ENCODE measurements at places on chromosomes 7 and 10.

- no peak for DNase-seq
These were observed 868 bp downstream of the RFC2 start for GRCh38 chr7:74253331-74253730.

- DNase-seq: no peak
These were observed 436.8 kb upstream of the C7orf33 start for GRCh38 chr7:148153616-148154284.

GRCh38 chr7:4879396-4880081 is 4.0 kb downstream of the RADIL start:
- DNase-seq: no peak

GRCh38 chr10:70674560-70675495 is 2.5 kb downstream of the ADAMTS14 start:
- DNase-seq: no peak

DNA sequence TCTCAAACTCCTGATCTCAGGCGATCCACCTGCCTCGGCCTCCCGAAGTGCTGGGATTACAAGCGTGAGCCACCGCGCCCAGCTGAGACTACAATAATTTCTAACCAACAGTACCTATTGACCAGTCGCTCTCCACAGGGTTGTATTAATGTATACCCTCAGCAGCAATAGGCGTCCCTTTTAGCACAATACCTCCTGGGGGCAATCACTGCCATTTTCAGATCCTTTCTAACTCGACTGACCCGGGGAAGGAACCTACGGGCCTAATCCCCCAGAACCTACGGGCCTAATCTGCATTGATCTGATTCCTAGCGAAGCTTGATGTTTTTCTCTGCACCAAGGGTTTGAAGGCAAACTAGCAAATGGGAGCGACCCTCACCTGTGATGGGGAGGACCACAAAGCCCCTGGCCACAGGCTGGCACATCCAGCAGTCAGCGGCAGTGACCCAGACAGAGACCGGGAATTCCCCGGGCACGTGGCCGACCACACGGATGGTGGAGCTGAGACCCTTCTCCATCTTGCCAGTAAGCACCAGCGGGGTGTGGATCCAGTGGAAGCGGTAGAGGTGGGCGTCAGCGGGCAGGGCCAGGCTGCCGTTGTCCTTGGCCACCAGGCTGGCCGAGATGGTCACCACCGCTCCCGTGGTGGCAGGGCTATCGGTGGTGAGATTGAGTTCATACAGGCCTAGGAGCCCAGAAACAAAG is 6.9 kb downstream of the TMEM130 start:
- DNase-seq: no peak

DNA sequence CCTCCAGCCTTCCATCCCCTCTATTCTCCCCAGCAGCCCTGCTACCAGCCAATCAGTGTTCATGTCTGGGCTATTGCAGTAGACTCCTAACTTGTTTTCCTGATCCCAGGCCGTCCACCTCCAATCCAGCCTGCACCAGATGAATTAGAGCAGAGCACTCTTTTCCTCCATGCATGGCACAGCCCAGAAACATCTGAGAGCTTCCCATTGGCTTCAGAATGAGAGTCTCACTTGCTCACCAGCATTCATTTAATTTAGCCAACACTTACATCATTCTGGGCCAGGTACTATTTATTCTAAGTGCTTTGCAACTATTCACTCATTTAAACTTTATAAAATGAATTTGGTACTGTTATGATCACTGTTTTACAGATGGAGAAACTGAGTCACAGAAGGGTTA is 51.4 kb upstream of the DUSP5 start:
- no peak for DNase-seq

DNA sequence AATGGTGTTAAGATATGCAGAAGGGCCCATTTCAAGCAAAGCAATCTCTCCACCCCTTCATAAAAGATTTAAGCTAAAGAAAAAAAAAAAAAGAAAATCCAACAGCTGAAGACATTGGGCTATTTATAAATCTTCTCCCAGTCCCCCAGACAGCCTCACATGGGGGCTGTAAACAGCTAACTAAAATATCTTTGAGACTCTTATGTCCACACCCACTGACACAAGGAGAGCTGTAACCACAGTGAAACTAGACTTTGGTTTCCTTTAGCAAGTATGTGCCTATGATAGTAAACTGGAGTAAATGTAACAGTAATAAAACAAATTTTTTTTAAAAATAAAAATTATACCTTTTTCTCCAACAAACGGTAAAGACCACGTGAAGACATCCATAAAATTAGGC is 28.6 kb downstream of the PPP3CB start:
- DNase-seq: peak; percentile 51

DNA sequence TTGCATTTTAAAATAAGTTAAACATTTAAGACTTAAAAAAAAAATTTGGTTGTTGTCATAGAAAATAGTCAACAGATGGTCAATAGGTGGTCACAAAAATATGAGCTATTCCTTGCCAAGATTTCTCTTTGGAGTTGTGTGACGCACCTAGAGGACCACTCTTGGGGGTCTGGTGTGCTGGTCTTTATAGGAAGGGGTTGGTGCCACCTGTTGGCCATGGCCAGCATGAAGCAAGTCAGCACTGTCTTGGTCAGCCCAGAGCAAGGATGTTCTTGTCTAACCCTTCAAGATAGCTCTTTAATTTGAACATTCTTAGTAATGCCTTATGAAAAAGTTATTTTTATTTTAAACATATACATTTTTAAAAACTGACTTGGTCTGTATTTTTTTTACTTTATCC is 267.9 kb upstream of the CNTNAP2 start:
- DNase-seq: peak; percentile 31

- DNase-seq: no peak
These were observed 157.9 kb downstream of the NXPH1 start for GRCh38 chr7:8591289-8591688.

DNA sequence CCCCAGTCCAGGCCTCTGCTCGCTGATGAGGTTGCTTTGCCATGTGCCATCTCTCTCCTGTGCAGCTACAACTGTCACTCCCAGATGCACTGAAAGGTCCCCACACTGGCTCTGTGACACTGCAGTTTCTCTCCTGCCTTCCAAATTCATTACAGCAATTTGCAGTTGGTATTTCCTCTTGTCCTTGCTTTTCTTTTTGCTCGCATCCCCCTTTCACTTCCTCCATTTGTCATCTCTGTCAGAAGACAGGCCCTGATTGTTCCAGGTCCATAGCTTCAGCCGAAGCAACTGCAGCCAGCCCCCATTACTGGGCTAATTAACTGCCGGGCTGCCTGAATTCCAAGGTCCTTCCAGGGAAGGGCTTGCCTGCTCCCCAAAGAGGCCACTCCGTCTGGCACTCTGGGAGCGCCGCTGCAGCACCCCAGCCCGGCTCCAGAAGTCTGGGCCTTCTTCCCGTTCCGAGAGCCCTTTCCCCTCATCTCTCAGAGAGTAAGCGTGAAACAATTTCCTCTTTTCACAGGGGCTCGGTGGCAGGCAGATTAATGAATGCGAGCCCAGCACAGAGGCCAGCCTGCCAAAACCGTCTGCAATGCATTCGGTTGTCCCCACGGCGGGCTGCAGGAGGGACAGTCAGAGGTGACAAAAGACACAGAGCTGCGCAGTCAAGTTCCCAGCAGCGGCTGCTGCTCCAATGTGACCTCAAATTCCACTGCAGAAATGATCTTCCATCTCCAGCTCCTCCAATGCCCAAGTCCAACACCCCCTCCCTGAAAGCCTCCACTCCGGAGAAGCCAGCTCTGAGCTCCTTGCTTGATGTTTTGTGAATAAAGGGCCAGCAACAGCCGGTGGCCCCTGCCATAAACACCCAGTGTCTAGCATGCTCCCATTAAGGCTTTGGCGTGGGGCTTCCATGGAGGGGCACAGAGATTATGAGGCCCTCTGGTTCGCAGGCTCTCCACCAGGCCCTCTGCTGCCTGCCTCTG is 279.4 kb upstream of the HABP2 start:
- peak; percentile 75 for DNase-seq

- DNase-seq: no peak
These were observed 19.4 kb downstream of the LAT2 start for GRCh38 chr7:74228951-74229900.

- DNase-seq: peak; percentile 53
These were observed 333 bp downstream of the SMNDC1 start for GRCh38 chr10:110304394-110304779.

DNA sequence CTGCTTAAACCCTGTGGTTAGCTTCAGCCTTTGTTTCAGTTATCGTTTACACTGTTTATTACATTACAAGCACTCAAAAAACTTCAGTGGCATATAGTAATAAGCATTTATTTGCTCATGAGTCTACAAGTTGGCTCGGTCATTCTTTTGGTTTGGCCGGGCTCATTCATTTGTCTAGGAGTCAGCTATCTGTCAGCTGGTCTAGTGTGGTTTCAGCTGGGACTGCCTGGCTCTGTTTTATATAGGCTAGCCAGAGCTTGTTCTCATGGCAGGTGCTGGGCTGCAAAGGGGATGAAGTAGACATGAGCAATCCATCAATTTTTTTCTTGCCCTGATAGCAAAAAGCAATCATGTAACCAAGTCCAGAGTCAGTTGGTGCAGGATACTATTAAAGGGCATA is 103.6 kb downstream of the MKLN1 start:
- DNase-seq: no peak

DNA sequence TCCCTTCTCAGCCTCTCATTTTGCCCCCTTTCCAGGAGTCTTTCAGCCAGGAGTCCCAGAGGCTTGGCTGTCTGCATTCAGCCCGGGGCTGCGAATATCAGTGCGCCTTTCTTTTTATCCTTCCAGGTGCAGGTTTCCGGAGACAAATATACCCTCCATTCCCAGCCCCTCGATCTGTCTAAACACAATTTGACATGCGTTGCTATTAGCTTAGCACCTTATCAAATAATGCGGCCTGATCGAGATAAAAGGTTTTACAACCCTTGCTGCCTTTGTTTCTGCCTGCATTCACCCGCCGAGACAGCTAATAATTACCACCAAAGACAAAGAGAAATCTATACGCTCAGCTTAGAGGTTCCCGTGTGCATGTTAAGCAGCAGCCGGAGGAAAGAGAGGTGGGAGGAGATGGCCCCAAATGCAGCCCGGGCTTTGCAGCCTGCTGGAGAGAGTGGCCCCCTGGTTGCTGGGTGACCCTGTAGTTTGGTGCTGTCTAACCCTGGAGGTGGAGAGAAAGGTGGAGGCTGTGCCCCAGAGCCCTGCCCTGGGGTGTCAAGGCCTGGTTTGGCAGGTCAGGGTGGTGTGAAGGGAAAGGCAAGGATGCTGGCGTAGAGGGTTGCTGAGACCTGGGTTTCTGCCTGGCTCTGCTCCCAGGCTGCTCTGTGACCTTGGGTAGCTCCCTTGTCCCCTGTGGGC is 185.3 kb downstream of the RPS24 start:
- no peak for DNase-seq

- DNase-seq: peak; percentile 88
These were observed 91.9 kb upstream of the JAZF1 start for GRCh38 chr7:28272461-28272877.

DNA sequence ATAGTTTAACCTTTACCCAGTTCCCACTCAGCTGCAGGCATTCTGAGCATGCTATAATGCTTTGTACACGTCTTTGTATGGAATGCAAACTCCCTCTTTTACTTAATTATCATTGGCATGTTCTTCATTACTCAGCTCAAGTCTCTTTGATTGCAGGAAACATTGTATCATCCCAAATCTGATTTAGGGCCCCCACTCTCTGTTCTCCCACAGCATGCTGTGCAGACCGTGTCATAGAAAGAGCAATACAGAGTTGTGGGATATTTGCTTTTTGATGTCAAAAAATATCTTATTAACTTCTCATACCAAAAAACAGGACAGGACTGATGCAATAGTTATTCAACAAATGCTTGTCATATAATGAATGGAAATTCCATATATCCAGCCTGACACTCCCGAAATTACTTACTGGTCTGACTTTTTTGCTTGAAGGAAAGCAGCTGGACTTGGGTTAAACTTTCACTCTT is 1081.5 kb upstream of the C7orf33 start:
- no peak for DNase-seq

GRCh38 chr7:69700331-69700730 is 102.1 kb downstream of the AUTS2 start:
- DNase-seq: no peak

DNA sequence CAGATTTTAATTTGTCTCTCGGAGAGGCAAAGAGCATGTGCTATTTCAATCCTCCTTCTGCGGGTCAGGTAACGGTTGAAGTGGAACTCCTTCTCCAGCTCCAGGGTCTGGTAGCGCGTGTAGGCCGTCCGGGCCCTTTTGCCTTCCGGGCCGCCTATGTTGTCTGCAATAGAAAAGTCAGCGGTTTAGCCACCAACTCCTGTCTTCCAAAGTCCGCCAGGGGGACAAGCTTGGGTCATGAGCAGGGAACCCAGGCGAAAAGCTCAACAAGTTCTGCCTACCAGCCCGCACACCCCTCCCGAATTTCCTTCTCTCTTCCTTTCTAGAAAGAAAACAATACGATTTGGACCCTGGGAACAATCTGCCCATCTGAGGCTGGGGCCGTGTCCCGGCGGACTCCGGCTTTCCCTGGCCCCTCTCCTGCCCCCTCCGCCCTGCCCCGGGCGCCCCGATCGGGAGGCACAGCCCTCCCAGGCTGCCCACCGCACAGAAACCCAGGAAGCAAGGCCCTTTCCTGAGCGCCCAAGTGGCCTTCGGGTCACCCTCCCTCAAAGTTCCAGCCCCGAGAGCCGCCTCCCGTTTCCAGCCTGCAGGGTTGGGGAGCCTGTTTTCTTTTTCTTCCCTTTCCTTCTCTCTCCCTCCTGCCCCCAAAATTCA is 1.4 kb downstream of the HOXA5 start:
- no peak for DNase-seq

DNA sequence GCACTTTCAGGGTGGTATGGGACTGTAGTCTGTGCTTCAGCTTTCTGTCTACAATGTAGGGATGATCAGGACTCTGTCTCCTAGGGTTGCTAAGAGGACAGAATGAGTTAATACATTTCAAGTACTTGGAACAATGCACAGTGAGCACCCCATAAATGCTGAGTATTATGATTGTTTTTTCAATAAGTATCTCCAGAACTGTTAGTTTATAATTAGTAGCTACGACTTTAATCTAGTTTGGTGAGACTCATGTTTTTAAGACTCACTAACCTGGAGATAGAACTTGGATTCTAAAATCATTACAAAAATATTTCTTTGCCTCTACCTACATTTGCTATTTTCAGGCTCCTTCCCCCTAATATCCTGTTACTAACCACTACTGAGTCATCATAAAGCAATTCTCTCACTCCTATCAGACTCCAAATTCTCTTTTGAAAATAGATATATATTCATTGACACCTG is 95.3 kb downstream of the CPED1 start:
- no peak for DNase-seq

GRCh38 chr7:111101856-111102646 is 11.1 kb downstream of the LRRN3 start:
- no peak for DNase-seq

- DNase-seq: peak; percentile 90
These were observed 163.0 kb upstream of the KLF14 start for GRCh38 chr7:130896898-130897514.

DNA sequence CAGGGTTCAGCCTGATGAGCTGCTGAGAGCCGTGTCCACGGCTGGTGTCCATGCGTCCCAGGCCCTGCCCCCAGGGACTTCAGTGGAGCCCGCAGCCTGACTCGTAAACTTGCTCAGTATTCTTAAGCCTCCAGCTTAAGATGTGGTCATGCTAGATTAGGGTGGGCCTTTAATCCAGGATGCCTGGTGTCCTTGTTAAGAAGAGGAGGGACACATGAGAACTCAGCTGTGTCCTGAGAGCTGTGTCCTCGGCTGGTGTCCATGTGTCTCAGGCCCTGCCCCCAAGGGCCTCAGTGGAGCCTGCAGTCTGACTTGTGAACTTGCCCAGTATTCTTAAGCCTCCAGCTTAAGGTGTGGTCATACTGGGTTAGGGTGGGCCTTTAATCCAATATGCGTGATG is 23.0 kb downstream of the DOCK1 start:
- no peak for DNase-seq

- DNase-seq: no peak
These were observed 92.0 kb downstream of the MDFIC start for GRCh38 chr7:115013886-115014285.

- DNase-seq: peak; percentile 47
These were observed 6.6 kb downstream of the RASGEF1A start for GRCh38 chr10:43260117-43260761.
